ENCODE measurements at places on chromosomes 5 and 9. TPM values are rescaled to one million over a fixed set of nuclear protein-coding genes. Genes with fewer than 3 reads are reported as not detected.

Gene NTRK2
- total RNA-seq: 0.17 TPM

Gene SPAAR
- not detected for total RNA-seq

Gene S100Z
- total RNA-seq: not detected

Gene RAB3C
- total RNA-seq: not detected

Gene PCDHA9
- under 0.01 TPM for total RNA-seq

Gene TAF1L
- total RNA-seq: under 0.01 TPM

Gene OR13C3
- total RNA-seq: not detected
